ENCODE measurements at places on chromosomes 5 and 9.

- no peak for DNase-seq
Measured at GRCh38 chr5:145937432-145938250, 1.3 kb downstream of the SH3RF2 start.

DNA sequence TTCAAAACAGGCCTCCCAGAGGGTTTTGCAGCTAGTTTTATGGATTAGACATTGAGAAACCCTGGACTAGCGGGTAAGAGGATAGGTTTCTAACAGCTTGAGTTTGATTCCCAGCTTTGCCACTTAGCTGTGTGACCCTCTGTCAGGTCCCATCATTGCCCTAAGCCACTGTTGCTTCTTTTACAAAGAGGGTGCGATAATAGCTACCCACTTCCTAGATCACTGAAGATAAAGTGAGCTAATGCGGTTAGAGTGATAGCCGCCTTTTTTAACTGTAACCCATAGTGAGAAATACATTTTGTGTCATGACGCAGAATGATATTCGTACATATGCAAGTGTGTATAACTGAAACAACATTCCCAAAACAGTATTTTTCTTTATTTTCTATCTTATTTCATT, 40.3 kb downstream of the CSF1R start:
- no peak for DNase-seq

DNA sequence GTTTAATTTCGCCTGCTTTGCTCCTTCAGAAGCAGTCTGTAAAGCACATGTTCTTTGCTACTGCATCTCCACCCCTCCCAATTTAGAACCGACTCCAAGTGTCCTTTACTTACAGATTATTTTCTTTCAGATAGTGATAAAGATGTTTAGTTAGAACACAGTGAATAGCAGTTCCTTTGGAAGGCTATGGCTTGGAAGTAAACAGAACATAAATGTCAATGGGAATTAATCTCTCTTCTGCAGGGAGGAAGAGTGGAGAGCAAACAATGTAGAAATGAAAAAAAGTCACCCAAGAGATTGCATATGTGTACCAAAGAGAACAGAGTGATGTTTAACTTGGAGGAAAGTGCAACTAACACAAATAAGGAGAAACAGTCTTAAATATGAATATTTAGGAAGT, 4.2 kb upstream of the CARTPT start:
- no peak for DNase-seq

DNA sequence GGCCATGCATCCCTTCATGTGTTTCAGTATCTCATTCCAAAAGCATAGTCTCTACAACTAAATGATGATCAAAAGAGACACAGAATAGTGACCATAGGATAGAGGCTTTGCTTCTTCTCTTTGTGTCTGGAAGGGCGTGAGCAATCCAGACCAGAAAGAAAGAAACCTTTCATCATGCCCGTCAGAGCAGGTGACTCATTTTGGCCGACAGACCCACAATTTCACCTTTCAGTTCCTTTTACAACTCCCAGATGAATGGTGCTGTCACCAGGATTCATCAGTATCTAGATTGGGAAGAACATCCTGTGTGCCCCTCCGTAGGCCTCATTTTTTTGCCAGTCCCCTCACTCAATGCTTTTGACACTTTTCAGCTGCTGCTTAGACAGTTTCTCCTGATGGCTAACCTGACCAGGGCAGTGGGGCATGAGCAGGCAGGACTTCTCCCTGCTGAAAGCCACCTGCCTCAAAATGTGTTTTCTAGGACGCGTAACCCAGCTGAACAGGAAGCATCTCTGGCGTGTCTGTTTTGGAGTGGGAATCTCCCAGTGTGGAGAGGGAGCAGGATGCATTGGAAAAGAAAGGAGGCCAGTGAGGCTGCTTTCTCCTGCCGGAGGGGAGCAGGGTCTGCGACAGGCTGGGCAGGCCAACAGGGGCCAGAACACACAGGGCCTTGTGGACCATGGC, 21.2 kb downstream of the ABLIM3 start:
- DNase-seq, result no peak

DNA sequence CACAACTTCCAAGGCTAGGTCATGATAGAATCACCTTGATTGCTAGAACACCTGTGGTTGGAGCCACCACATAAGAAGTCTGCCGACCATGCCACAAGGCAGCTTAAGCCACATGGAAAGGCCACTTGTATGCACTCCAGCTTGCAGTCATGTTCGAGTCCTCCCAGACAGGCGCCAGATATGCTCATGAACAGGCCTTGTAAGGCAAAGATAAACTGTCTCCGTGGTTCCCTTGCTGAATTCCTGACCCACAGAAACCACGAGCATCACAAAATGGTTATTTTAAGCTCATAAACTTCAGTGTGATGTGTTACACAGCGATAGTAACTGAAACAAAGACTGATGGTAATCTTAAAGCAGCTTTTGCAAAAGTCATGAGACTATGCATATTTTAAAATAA, 188.4 kb upstream of the DAPK1 start:
- no peak for DNase-seq

GRCh38 chr5:93006915-93007314, 574.1 kb downstream of the NR2F1-AS1 start:
- DNase-seq, result no peak

- DNase-seq, result no peak
Measured at GRCh38 chr5:146130440-146131045, 25.2 kb upstream of the PLAC8L1 start.

DNA sequence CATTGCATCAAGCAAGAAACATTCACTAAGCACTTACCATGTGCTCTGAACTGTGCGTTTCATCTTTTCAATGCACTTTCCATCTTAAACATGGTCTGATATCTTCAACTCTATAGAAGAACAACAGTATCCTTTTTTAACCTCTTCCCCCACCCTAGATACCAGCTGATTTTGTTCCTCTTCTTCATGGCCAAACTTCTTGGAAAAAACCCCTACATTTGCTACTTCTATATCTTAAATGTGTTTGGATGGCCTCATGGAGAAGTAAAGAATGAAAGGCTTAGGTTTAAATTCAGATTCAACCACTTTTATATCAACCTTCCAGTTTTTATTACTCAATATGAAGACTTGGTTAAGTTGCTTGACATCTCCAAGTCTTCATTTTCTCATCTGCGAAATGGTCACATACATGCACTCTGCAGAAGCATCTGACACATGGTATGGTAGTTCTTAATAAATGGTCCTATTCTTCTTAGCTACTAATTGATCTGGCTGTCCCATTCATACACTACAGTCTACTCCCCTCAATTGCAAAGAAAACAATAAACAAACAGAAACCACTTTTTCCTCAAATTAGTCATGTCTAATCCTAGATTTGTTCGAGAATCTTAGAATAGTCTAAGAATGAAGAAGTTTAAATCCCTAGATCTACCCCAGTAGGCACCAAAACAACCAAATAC, 59.4 kb downstream of the FYB1 start:
- no peak for DNase-seq

- DNase-seq, result peak; percentile 96
Measured at GRCh38 chr5:163459819-163460561, at the start of gene NUDCD2. Gene NUDCD2, minus strand, starts transcription at chr5:163460102. Its CDS starts 52 bp downstream, at chr5:163460050.

DNA sequence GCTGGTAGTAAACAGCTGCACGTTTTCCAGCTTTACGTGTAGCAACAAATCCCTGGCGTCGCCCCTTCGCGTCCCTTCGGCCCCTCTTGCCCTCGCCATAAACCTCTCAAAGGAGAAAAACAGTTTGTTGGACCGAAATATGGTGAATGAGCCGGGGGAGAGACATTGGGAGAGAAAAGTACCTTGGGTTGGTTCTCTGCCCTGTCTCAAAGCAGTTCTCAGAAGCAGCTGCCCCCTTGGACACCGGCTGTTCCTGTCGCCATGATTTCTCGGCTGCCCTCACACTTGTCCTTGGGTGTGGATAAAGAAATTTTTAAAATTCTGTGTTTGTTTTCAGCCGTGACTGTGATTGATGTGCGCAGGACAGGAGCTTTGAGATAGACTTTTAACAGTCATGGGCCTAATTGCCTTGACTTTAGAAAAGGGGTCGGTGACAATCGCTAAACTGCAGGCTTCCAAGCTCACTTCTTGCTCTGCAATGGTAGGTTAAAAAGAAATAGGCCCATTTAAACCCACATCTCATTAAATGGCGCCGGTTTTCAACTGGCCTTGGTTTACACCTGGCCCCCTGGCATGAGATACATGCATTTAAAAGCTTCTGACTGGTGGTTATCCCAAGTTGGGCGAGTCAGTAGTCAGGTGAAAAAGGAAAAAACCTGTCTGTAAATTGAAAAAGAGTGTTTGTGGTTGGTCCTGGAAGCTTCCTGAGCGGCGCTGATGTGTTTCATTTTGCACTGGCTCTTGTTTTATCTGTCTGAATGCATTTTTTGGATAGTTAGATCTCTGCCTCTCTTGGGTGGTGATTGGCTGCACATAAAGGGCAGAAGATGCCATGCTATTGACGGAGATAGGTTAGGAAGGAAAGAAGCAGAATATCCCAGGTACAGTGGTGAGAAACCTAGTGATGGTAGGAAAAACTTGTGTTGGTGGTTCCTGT, 983 bp downstream of the RCL1 start:
- DNase-seq, result no peak

DNA sequence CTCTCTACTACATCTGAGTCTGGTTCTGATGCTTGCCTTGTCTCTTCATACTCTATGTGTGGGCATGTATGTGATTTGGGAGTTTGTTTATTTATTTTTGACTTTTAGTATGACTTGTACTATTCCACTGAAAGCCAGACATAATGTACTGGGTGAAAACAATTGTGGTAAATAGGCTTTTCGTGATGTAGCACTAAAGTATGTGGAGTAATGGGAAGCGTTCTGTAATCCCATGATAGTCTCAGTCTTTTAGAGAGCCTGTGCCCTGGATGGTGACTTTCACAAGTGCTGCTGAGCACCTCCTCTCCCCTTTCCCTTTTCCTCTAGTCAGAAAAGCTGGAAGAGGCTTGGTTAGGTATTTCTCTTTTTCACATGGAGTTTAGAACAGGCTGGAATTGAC, 85.8 kb upstream of the S1PR3 start:
- DNase-seq, result no peak

GRCh38 chr9:134491856-134492255, 149.7 kb upstream of the COL5A1 start:
- no peak for DNase-seq

DNA sequence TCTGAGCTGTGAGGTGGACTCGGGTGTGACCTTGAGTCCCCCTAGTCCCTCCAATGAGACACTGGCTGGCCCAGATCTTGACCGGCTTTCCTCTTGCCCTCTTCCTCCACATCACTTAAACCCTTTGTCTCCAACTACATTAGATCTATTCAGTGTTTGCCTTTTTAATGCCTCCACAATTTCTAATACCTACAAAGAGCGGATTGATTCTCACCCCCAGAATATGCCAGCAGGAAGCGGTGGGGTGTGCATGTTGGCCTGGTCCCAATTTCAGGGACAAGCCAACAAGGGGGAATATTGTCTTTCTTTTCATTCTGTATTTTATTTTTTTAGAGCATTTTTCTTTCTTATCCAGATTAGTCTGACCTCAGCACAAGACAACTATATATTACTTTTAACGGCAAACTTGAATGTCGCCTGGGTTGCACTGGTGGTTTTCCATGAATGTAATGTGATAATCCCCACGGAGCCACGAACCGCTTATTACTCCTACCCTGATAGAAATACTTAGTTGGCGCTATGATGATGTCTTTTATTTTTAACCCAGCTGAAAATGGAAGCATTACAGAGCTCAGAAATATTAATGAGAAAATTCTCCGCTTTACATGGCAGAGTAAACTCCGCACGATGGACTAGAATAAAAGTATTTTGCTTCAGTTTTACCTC, 68.5 kb upstream of the MYO10 start:
- DNase-seq, result no peak
